Tibial nerve (tissue), 4 donors: ENCODE measurements at places on chromosomes 5 and 9.

DNA sequence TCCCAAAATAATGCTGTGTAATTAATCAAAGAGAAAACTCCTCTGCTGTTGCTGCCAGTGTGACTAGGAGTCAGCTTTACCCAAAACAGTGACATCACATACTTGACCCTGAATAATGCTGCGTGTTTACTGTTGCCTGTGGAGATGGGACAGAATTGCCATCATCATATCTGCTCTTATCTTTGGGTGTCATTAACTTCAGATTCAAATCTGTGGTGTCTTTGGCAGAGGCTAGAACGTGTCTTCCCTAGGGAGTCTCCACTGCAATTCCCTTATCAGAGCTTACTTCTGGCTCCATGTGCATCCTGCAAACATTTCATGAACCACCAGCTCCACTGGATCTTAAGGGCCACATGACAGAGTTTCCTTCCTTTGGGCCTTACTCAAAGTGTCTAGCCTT, 88.9 kb upstream of the MRPS30 start:
- H3K4me3 ChIP-seq: no peak overlapping the region
- H3K4me1 ChIP-seq: no peaks in the 10 kb centered on the region
- H3K36me3 ChIP-seq: no peaks in the 10 kb centered on the region
- no peaks in the 10 kb centered on the region for H3K27me3 ChIP-seq
- no peak for DNase-seq

DNA sequence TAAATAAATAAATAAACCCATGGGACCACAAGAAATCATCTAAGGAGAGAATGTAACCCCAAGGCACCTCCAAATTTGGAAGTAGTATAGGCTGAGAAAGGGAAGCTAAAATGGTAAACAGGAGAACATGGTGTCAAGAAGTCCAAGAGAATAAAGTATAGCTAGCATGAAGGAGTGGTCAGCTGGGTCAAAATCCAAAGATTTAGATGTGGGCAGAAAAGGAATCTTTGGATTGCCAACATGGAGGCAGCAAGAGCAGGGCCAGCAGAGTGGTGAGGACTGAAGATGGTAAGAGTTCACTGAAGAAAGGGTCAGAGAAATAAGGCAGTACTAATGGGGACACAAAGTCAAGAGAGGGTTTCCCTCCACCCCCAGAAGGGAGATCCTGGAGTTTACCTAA, 53.0 kb downstream of the TSSK1B start:
- H3K4me3 ChIP-seq: no peak overlapping the region
- no peaks in the 10 kb centered on the region for H3K36me3 ChIP-seq
- H3K27me3 ChIP-seq: no peaks in the 10 kb centered on the region

GRCh38 chr9:121636978-121637712, 14.3 kb upstream of the DAB2IP start:
- no peak overlapping the region for H3K27ac ChIP-seq
- no peaks in the 10 kb centered on the region for H3K36me3 ChIP-seq

DNA sequence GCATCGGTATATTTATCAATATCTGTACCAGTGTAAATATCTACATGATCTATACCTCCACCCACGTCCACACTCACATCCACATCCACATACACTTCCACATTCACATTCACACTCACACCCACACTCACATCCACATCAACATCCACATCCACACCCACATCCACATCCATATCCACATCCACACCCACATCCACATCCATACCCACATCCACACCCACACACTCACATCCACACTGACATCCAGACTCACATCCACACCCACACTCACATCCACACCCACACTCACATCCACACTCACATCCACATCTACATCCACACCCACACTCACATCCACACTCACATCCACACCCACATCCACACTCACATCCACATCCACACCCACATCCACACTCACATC, 189.2 kb downstream of the IRX1 start:
- no peaks in the 10 kb centered on the region for H3K27me3 ChIP-seq
- H3K4me1 ChIP-seq: no peaks in the 10 kb centered on the region
- no peaks in the 10 kb centered on the region for H3K36me3 ChIP-seq
- no peak overlapping the region for H3K27ac ChIP-seq

DNA sequence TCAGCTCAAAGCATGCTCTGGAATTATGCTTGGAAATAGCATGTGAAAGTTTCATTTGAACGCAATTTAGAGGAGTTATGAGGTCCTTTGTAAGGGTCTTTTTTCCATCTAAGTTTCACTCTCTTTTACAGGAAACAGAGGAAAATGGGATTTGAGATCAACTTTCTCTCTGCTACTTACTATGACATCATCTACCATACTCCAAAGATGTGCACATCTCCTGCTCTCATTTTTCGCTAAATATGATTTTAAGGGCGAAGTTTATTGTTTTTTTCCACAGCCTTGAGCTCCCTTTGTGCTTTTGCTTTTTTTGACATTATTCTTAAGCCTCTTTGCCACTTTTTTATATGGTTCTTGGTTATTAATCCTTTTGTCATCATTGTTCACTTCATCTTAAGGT, 125.6 kb downstream of the NNT start:
- H3K36me3 ChIP-seq: no peaks in the 10 kb centered on the region
- H3K4me1 ChIP-seq: no peaks in the 10 kb centered on the region
- DNase-seq: no peak
- H3K27me3 ChIP-seq: no peaks in the 10 kb centered on the region
- no peak overlapping the region for H3K4me3 ChIP-seq
- no peak overlapping the region for H3K27ac ChIP-seq

DNA sequence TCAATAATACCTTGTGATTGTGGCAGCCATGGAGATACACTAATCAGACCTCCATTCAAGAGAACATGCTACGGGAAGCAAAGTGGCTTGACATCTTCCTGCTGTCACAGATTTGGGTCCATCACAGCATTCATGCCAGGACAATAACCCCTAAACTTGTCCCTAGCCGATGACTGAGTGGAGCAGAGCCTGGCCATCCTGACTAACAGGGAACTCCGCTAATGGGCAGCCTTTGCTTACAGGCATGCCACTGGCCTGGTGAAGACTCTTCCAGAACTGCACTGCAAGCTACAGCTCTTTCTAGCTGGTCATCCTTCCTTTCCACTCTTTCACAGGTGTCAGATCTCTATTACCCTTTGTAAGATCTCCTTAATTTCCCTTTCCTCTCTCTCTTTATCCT, 16.0 kb downstream of the FAM174A start:
- H3K4me3 ChIP-seq: no peak overlapping the region
- H3K27me3 ChIP-seq: no peaks in the 10 kb centered on the region
- no peaks in the 10 kb centered on the region for H3K4me1 ChIP-seq
- H3K36me3 ChIP-seq: no peaks in the 10 kb centered on the region

DNA sequence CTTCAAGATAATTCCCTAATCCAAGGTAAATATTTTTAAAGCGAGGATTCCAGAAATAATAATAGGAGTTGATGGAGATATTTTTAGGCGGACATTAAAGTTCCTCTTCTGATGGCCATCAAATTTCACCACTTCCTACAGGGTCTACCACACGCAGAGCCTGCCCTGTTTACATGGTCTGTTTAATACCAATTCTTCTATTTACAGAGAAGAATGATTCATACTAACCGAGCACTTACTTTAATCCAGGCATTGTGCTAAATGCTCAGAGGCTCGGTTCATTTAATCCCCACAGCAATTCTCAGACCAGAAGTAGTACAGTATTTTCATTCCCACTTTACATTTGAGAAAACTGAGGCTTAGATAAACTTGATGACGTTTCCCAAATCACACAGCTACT, 3.0 kb upstream of the ITGA1 start:
- H3K27me3 ChIP-seq: no peaks in the 10 kb centered on the region
- H3K36me3 ChIP-seq: no peaks in the 10 kb centered on the region
- H3K27ac ChIP-seq: no peak overlapping the region
- no peak overlapping the region for H3K4me3 ChIP-seq
- no peak for DNase-seq

- no peak overlapping the region for H3K4me3 ChIP-seq
- no peaks in the 10 kb centered on the region for H3K27me3 ChIP-seq
- H3K27ac ChIP-seq: no peak overlapping the region
- H3K4me1 ChIP-seq: no peaks in the 10 kb centered on the region
Observed at GRCh38 chr9:2800394-2801179, 43.3 kb downstream of the PUM3 start.

DNA sequence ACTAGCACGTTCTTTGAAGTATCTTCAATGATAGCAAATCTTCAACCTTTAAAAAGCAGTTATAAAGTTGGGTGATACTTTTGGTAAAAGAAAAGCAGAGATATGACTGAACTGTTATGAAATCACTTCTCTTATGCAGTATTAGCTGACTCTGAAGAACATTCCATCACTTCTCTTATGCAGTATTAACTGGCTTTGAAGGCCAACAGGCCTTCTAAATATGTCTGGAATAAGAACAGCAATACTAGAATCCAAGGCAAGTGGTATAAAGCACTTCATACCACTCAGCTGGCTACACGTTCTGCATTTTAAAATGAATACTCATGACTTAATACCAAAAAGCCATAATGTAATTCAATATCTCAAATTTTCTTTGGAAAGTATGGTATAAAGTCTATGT, 17.3 kb downstream of the SKIC3 start:
- no peak overlapping the region for H3K4me3 ChIP-seq
- no peak overlapping the region for H3K27ac ChIP-seq
- H3K27me3 ChIP-seq: no peaks in the 10 kb centered on the region

GRCh38 chr5:89072842-89073672, 190.1 kb upstream of the MEF2C start:
- no peaks in the 10 kb centered on the region for H3K27me3 ChIP-seq
- H3K4me3 ChIP-seq: no peak overlapping the region
- H3K36me3 ChIP-seq: no peaks in the 10 kb centered on the region
- H3K4me1 ChIP-seq: no peaks in the 10 kb centered on the region

GRCh38 chr9:91289244-91289643, 72.5 kb downstream of the AUH start:
- H3K4me3 ChIP-seq: no peak overlapping the region
- DNase-seq: no peak
- H3K27ac ChIP-seq: no peak overlapping the region
- H3K27me3 ChIP-seq: no peaks in the 10 kb centered on the region
- H3K36me3 ChIP-seq: peaks cover 4% of the 10 kb centered on the region

DNA sequence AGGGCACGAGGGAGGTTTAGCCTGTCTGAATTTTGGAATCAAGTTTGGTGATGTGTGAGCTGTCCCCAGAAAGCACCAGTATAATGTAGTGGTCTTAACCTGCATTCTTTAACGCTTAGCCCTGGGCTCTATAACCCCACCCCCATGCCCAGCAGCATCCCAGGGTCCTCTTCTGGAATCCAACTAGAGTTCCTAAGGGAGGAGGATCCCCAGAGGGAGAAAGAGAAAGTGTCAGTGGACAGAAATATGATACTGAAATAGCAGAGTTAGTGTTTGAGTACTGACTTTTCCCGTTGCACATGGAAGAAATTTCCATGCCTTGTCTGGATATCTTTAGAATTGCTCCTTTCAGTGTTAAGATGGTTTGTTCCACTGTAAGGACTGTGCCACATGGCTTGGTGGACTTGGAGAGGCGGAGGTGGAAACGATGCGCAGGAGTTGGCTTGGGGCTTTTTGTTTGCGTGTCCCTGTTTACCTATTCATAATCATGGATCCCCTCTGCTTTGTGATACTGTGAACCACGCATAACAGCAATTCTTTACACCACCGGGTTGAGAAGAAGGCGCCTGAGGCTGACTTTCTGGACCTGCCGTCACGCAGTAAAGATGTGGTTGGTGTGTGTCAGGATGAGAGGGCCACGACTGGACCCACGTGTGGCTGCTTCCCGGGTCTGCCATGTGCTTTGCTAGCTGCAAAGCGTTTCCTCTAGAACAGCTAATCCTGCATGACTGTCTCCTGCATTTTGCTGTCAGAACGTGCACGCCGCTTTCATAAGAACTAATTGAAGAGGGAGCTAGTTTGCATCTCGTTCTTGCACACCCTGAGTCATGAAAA, 142.3 kb downstream of the SMARCA2 start:
- H3K4me3 ChIP-seq: peak overlapping the region; percentile 38
- H3K27me3 ChIP-seq: no peaks in the 10 kb centered on the region
- H3K27ac ChIP-seq: peak overlapping the region; percentile 82
- no peaks in the 10 kb centered on the region for H3K36me3 ChIP-seq

DNA sequence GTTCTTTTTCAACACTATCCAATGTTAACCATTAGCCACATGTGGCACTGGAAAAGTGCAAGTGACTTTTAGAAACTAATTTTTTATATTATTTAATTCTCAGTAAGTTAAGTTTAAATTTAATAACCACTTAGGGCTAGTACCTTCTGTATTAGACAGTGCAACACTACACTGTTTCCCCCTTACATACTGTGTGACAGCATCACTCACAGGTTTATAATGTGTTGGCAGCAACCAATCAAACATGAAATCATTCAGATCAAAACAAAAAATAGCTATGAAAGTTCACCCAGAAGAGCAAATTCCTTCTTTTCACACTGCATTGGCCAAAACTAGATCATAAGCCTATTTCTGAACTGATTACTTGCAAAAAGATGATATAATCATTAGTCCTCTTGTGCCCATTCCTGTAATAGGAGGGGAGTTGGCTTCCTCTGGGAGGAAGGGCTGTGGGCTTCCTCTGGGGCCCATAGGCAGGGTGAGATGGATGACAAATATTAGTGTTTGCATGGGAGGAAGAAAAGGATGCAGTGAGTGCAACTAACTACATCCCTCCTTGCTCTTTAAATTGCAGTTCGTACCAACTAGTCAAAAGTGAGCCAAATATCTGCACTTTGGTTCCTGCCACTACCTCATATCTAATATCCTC, 708.1 kb upstream of the RGMB start:
- no peaks in the 10 kb centered on the region for H3K4me1 ChIP-seq
- H3K36me3 ChIP-seq: no peaks in the 10 kb centered on the region
- no peak overlapping the region for H3K4me3 ChIP-seq
- DNase-seq: no peak
- no peak overlapping the region for H3K27ac ChIP-seq
- no peaks in the 10 kb centered on the region for H3K27me3 ChIP-seq

GRCh38 chr9:13550519-13550918, 271.0 kb upstream of the MPDZ start:
- H3K4me1 ChIP-seq: no peaks in the 10 kb centered on the region
- no peak overlapping the region for H3K4me3 ChIP-seq
- H3K27me3 ChIP-seq: no peaks in the 10 kb centered on the region
- DNase-seq: no peak

DNA sequence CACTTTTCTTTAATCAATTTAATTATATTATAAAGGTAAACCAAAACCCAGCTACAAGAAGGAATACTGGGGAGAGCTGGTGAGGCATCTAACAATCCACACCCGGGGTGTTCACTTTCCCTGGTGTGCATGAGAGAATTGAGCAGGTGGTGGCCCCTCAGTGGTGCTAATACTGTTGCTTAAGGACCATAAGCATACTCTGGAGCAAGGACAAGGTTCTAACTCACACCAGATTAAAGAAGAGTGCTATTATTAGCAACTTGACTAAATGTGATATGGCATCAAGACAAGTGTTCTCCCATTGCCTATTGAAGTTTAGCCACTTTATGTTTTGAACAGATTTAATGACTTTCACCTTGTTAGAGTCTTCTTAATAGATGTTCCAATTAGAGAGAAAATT, 8.8 kb downstream of the RGS7BP start:
- DNase-seq: no peak
- no peak overlapping the region for H3K27ac ChIP-seq
- H3K36me3 ChIP-seq: no peaks in the 10 kb centered on the region
- no peak overlapping the region for H3K4me3 ChIP-seq

DNA sequence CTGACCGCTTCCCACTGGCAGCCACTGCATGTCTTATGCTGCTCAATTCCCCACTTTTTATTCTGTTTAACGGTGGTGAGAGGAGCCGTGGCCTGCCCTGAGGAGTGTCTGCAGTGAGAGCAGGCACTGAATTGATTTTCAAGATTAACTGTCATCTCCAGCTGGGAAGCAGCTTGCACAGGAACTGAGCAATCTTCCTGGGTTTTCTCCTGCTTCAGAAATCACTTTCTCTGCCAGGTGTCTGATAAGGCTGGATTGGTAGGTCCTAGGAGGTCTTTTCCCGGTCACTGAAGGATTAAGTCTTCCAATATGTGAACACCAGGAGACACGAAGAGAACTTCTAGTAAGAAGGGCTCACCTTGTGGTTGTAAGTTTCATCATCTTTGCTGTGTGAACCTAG, 181.1 kb upstream of the RAD23B start:
- H3K27ac ChIP-seq: no peak overlapping the region
- H3K4me1 ChIP-seq: no peaks in the 10 kb centered on the region
- no peak overlapping the region for H3K4me3 ChIP-seq
